ENCODE measurements at places on chromosomes 2 and 18.

DNA sequence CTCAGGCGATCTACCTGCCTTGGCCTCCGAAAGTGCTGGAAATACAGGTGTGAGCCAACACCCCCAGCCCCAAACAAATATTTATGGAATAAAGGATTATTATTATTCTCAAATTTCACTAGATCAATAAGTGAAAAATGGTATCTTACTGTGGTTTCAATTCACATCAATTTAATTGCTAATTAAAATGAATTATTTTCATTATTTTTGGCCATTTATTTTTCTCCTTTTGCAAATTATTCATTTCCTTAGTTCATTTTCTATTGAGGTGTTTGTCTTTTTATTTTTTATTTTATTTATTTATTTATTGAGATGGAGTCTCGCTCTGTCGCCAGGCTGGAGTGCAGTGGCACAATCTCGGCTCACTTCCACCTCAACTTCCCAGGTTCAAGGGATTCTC is 11.9 kb upstream of the HS6ST1 start:
- no peak for DNase-seq

DNA sequence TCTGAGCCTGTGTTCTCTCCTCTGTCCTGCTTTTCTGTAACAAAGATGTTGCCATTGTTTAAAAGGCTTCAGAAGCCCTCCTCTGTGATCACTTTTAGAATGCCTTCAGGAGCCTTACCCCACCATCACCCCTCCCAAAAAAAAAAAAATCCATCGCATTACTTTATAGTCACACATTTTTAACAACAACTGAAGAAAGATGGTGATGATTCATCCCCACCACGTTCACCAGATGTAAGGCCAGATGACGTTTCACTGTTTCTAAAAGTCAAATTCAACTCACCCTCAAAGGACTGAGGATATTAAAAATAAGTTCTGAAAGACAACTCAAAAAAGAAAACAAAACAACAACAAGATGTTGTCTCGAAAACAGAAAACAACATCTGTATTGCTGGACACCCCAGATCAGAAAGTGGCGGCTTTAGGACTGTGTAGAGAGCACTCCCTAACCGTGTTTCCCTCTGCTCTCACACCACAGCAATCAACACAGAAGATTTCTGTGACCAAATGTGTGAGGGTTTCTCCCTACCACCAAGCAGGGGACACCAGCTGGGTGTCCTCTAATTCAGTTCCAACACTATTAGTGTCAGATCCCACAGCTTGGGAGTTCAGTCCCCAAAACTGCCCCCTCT is 61.9 kb upstream of the CREB1 start:
- DNase-seq = no peak

- no peak for DNase-seq
Measured at GRCh38 chr18:11857177-11857887, 6.1 kb downstream of the CHMP1B start.

DNA sequence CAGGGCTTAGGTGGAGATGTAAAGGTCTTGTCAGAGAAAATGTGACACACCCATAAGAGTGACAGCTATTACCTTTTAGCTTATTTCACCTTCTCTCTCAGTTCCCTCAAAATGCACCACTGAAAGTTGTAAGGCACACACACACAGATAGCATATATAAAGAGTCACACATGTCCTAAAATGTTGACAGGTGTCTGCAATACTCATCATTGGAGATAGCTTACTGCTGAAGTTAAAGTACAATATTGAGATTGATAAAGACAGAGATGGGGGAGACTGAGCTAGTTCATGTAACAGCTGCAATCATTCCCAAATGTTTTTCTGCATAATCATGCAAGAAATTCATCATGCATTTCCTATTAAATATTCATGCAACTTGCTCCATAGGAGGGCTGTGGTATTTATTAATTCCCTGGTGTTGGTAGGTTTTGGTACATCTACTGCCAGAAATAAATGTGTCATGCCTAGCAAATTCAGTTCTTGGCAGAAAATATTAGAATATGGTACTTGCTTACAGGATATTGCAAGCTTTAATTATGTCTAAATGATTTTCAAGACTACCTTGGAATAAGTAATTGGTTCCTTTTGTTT is 118.8 kb upstream of the RBMS1 start:
- DNase-seq = no peak

GRCh38 chr18:80194874-80195570 is 52.3 kb downstream of the PARD6G start:
- no peak for DNase-seq

- DNase-seq = no peak
Measured at GRCh38 chr2:130318906-130319305, 23.8 kb upstream of the IMP4 start.

DNA sequence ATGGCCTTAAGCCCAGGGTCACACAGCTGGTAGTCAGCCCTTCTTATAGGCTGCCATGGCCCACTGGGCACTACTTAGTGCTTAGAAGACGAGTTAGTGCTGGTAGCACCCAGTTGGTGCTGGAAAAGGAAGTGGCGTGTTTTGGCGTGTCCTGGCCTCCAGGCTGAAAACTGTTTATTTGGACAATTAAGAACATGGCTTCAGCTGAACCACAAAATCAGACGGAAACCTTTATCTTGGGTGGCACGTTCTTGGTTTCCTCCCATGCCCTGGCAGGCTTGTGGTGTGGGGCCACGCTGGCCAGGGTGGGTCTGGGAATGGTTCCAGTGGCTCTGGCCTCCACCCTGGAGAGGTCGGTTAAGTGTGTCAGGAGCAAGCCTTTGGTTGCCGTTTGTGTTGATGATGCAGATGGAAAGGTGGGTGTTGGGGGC is 141.5 kb upstream of the HAAO start:
- DNase-seq = no peak

DNA sequence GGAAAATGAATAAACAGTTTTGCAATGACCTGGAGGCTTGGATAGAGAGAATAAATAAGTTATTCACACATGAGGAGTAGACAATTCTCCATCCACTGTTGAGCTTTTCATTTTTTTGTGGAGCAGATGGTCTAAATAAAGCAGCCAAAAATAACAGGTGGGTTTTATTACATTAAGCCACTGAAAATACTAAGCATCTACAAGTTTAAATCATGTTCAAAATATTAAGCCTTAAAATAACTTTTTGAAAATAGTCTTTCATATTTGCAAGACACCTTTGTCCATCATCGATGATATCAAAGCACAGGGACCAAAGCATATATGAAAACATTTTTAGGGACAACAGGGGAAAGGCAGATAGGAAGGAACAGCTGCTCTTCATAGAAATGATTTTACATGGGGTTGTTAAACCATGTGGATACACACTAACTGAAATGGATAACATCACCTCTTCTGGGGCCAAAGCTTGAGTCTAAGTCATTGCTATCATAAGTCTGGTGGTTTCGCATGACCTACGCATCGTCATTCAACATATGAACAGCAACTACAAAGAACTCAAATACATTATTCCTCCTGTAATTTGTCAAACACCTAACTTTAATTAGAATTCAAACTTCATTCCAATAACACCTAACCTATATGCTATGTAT is 197.6 kb upstream of the CHST9 start:
- no peak for DNase-seq

- no peak for DNase-seq
Measured at GRCh38 chr18:22173221-22173927, 4.0 kb downstream of the GATA6 start.

DNA sequence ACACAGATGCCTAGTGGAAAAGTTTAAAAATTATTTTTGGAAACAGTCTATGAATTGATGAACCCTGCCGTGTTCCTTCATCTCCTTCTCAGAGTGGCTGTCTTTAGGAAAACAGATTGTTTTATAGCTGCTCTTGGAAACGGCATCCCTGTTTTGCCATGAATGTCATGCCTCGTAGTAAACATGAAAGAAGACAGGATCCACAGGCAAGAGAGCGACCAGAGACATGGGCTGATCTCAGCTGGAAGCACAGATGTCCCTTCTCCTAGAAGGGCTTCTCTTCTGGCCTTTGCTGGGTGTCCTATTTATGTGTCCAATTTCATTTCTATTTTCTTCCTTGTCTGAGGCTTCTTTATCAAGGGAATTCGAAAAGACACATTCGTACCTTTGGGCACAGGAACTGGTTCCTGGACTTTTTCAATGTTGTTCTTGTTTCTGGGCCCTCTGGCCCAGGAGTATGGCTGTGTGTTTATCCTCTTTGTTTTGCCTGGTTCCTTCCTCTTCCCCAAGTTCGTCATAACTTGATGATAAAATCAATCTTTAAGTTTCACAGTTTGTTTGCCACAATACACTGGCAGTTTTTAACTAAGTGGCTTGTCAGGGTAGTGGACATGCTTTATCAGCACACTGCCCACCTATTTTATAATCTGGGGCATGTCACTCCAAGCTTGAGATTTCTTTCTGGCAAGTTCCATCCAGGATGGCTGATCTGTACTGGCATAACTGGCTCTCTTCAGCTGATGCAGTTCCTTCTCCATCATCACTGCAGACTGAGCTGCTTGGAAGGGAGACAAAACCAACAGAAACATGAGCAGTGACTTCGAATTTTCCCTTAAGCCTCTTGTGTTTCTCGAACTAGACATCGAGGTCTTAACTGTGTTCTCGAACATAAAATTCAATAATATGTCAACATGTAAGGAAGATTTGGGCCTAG is 63.2 kb upstream of the MGAT4A start:
- DNase-seq = no peak

Measured in stimulated activated CD4-positive, alpha-beta T cell treated with anti-CD3 and anti-CD28 coated beads, Interleukin-15, amount 100 ng/mL, for 1 hour (primary cell).